Activated T-helper 17 cell treated with anti-CD3 and anti-CD28 coated beads, Interleukin-2, amount 50 U/mL, for 72 hours (primary cell): ENCODE measurements at places on chromosomes 1 and 21. TPM values are rescaled to one million over a fixed set of nuclear protein-coding genes. Genes with fewer than 3 reads are reported as not detected.

The OPRD1 gene
- total RNA-seq: not detected

The THEM5 gene
- not detected for total RNA-seq

The TRAF3IP3 gene
- total RNA-seq: 184 TPM

The HUNK gene
- 0.61 TPM for total RNA-seq

The TMEM269 gene
- total RNA-seq: 2.8 TPM

DNA sequence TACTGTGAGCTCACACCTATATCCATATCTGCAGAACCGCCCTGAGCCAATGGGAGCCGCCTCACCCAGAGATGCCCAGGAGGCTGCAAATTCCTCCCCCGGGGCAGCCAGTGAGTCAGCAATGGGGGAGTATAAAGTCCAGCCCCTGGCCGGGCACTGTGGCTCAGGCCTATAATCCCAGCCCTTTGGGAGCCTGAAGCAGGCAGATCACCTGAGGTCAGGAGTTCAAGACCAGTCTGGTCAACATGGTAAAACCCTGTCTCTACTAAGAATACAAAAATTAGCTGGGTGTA, 5.0 kb upstream of the CLCNKB start:
- no peak for ATAC-seq

DNA sequence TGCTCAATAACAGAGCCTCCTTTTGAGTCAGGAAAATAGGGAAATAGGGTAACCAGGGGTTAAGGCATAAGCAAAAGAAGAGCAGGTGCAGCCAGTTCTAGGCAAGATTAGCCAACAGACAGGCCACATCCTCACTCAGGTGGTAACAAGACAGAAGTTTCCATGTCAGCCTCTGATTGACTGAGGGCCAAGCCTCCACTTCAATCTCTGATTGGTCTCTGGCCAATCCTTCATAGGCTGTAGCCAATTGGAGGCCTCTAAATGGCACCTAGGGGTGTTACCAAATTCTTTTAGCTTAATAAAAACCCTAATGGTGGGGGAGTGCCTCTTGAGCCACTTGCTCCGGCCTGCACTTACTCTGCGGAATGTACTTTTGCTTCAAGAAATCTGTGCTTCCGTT, 37.2 kb downstream of the LACTBL1 start:
- no peak for ATAC-seq

DNA sequence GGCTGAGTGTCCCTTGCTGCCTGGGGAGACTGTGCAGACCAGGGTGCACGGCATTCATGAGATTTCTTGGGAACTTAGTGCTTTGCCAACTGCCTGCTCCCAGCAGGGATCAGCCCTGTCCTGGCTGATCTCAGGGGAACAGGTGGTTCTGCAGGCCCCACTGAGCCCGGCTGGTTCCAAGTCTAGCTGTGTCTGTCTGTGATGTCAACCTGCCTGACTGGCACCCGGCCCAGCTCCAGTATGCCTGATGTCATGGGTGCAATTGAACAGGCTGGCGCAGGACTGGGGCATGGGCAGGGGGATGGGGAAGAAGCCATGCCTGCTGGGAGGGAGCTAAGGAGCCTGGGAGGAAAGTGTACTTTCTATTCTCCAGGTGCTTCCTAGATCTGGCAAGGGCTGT, 227.1 kb downstream of the GRIK3 start:
- ATAC-seq: no peak

- no peak for ATAC-seq
These were observed 33.4 kb downstream of the DDX20 start for GRCh38 chr1:111789142-111789541.

- ATAC-seq: no peak
These were observed 138.9 kb downstream of the ACTL8 start for GRCh38 chr1:17893891-17894631.

DNA sequence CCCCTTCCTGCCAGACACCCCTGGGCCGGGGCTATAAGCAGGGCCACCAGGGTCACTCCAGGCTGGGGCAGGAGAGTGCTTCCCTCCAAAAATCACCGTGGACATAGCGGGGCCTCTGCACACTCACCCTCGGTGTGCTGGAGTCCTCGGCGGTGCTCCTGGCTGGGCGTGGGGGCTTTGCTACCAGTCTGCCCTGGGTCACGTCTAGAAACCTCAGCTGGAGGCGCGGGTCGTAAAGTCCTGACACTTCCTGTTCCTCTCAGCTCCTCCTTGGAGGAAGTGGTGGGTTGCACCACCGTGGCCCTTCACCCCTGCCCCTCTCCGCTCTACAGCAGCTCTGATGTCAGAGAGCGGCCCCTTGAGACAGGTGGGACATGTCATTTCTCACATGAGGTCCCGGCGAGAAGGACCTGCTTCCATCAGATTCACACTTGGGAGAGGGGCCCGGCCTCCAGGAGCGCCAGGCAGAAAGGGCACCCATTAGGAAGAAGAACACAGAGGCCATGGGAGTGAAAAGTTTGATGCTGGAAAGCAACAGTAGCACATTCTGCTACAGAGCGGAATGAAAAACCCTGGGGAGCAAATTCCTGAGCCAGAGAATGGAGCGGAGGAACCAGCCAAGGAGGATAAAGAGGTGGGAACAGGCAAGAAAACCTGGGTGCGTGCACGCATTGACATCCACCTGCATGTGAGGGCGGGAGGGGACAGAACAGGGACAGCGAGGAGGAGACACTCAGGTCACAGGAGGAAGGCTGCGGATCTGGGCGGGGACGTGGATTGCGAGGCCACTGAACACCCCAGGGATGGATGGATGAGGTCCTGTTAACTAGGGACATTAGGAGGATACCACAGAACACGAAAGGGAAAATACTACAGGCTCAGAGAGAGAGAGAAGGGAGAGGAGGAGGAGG, at the start of gene ITGB2:
Gene ITGB2, minus strand, starts transcription at position 206 of the 911 bp plus-strand sequence. CDS start 10,117 bp downstream, outside the sequence.
- ATAC-seq: peak; percentile 83

GRCh38 chr1:234725177-234726132, 115.5 kb upstream of the IRF2BP2 start:
- peak; percentile 31 for ATAC-seq
